Activated CD8-positive, alpha-beta T cell treated with anti-CD3 and anti-CD28 coated beads, Interleukin-2, amount 10 ng/mL, durations not matched to agents 7 days and 5 days (primary cell): ENCODE measurements at places on chromosomes 6 and 20. TPM values are rescaled to one million over a fixed set of nuclear protein-coding genes. Genes with fewer than 3 reads are reported as not detected.

TRAPPC3L gene
- total RNA-seq = not detected

GRCh38 chr6:87909849-87910248, 137.8 kb upstream of the SPACA1 start:
- no peak for DNase-seq
- H3K4me3 ChIP-seq = no peak overlapping the region
- no peaks in the 10 kb centered on the region for H3K36me3 ChIP-seq
- H3K27me3 ChIP-seq = peaks cover 27% of the 10 kb centered on the region
- H3K4me1 ChIP-seq = peaks cover 41% of the 10 kb centered on the region
- no peak overlapping the region for H3K27ac ChIP-seq

DNA sequence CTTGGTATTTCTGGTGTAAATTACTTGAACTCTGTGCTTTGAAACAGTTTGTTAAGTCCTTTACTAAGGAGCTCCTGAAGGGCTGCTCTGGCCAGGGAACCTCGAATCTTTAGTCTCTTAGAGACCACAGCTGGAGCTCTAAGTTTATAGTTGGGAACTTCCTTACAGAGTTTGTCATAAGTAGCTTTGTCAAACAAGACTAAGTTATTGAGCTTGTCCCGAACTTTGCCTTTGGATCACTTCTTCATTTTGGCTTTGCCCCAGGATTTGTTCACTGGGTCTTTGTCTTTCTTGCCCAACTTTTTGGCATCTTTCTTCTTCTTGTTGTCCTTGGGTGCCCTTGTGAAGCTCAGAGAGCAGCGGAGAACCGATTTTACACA, 64.8 kb downstream of the FAM50B start:
- H3K27ac ChIP-seq = no peak overlapping the region
- peaks cover 3% of the 10 kb centered on the region for H3K36me3 ChIP-seq
- no peak overlapping the region for H3K4me3 ChIP-seq
- no peak for DNase-seq
- H3K4me1 ChIP-seq = peaks cover 33% of the 10 kb centered on the region

DNA sequence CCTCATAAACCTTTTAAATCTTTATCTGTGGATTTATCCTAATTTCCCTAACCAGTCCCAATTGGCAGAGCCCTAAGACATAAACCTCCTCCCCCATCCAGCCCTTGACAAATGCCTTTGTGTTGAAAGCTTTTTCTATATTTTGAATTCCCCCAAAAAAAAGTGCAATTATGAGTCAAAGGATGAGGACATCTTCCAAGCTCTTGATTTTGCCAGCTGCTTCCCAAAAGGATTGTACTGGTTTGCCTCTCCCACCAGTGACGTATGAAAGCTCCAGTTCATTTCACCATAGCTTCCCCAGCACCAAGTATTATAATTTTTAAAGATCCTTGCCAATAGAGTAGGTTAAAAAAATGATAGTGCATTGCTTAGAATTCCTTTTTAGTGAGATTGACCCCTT, 38.9 kb downstream of the SIRPA start:
- no peak overlapping the region for H3K4me3 ChIP-seq
- H3K4me1 ChIP-seq = no peaks in the 10 kb centered on the region
- DNase-seq = no peak
- peaks cover 5% of the 10 kb centered on the region for H3K27me3 ChIP-seq
- no peaks in the 10 kb centered on the region for H3K36me3 ChIP-seq
- no peak overlapping the region for H3K27ac ChIP-seq

DNA sequence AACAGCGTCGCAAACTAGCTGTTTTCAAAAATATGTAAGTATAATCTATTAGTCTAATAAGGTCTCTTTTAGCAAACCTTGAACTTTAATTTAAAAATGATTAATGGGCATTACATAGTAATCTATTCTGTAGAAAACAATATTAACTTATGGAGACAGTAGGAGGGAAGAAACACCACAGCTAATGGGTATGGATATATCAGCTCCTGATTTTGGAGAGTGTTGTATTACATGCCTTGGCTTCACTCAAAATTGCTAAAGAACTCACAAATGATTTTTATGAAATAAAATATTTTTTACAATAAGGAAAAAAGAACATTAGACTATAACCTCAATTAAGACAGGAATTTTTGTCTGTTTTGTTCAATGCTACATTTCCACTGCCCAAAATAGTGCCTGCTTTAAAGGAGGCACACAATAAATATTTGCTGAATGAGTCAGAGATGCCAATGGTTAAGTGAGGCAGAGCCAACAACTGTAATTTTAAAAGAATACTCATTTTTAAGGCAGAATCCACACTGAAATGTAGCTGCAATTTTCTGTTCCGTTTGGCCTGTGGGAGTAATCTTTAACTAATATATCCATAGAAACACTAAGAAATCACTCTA, 15.7 kb downstream of the ATG5 start:
- H3K27me3 ChIP-seq = no peaks in the 10 kb centered on the region
- H3K4me3 ChIP-seq = no peak overlapping the region
- no peak for DNase-seq
- H3K27ac ChIP-seq = no peak overlapping the region
- H3K36me3 ChIP-seq = peaks cover 45% of the 10 kb centered on the region
- peaks cover 24% of the 10 kb centered on the region for H3K4me1 ChIP-seq
